ENCODE measurements at places on chromosomes 16 and 17.
A peak's percentile ranks its signal among the peaks of the same experiment; 100 is the strongest.

DNA sequence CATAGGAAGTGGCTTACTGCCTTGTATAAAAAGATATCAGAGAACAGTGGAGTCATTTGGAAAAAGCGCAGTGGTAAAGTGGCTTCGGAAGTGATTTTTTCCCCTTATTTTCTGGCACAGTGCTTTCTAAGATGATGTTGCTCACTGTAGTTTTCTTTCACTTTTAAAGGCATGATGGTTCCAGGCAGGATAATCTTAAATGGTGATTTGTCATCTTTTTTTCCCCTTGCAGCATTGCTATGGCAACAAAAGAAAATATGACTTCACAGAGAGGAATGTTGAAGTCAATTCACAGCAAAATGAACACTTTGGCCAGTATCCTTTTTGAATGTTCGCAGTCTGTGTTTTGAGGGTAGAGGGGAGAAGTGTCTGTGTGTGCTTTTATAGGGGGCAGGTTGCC, 42.5 kb downstream of the GOSR1 start:
- DNase-seq = no peak

- DNase-seq = no peak
Observed at GRCh38 chr17:7084088-7084487, 4.0 kb upstream of the CLEC10A start.

GRCh38 chr16:87700406-87701077, 65.2 kb downstream of the KLHDC4 start:
- DNase-seq = no peak

- DNase-seq = no peak
Observed at GRCh38 chr17:63699638-63700527, at the start of gene LIMD2. Gene LIMD2 (minus strand): TSS chr17:63700125. CDS start chr17:63699298, 827 bp downstream.

- DNase-seq = no peak
Observed at GRCh38 chr17:73792994-73793393, 148.7 kb upstream of the SDK2 start.

- no peak for DNase-seq
Observed at GRCh38 chr17:27343977-27344607, 50.2 kb downstream of the WSB1 start.

DNA sequence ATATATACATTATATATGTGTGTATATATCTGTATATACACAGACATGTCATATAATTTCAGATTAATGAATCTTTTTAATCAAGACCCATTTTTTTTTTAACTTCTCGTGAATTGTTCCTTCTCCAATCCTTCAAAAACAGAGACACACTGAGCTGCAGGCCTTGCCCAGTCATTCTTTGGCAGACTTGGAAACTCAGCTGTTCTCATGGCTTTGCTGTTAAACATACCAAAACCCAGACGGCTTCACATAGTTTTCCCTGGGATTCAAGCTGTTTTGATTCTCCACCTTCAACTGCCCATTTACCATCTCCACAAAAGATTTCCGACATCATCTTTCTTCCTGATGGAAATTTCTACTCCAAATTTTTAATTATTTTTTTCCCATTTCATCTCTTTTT, 148.7 kb downstream of the KCNJ2 start:
- DNase-seq = no peak

- no peak for DNase-seq
Observed at GRCh38 chr17:1315409-1315808, 35.9 kb downstream of the TRARG1 start.

DNA sequence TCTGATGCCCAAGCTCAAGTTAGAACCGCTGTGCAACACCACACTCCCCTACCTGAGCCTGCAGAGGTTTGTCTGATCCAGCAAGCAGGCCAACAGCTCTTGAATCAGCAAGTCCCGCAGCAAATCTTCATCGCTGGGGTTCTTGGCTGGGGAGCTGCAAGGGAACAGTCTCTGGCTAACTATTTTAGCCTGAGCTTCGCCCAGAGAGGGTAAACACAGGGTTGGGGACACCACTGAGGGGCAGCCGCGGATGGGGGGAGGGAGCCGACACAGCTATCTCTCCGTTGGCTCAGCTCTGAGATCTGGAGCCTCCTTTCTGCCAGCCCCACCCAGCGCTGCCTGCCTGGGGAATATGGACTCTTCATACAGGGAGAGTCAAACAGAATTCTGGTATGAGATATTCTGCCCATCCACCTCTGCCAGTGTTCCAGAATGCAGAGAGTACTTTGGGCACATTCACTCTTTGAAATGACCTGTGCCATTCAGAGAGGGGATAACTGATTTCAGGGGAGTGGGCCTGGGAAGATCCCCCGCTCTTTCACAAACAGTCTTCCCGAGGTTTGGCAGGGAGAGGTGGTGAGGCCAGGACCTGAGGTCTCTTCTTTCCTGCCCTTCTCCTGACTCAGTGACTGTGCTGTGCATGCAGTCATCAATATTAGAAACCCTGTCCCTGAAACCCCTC, 7.4 kb downstream of the GIP start:
- peak; percentile 33 for DNase-seq

DNA sequence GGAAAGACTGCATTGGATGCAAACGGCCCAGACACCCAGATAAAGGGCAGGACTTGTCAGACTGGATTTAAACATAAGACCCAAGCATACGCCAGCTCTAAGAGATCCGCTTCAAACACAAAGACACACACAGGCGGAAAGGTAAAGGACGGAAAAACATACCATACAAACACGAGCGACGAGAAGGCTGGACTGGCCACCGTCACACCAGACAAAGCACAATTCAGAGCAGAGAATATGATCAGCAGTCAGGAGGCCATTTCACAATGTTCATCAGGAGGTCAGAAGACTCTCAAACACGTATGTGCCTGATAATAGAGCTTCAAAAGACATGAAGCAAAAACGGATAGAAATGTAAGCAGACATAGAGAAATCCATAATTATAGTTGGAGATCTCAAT, 84.9 kb upstream of the GNG13 start:
- no peak for DNase-seq

DNA sequence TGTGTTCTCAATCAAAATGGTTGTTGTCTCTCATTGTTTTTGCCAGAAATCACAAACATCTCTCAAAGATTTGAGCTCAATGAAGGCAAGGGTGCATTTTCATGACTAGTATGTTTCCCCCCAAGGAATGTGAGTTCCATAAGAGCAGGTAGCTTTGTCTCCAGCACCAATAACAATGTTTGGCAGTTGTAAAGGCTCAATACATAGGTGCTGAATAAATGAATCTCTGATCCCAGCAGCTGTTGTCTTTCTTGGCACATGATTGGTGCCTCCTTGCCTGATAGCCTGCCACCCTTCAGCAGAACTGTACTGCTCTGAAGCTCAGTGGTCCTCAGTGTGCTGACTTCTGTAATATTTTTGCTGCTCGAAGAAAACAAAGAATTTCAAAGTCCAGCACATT, 103.1 kb upstream of the CDH11 start:
- no peak for DNase-seq

- DNase-seq = no peak
Observed at GRCh38 chr16:49621241-49622083, 234.4 kb downstream of the ZNF423 start.

- peak; percentile 64 for DNase-seq
Observed at GRCh38 chr17:6843241-6843880, 11.8 kb upstream of the TEKT1 start.

GRCh38 chr16:85665929-85666328, 22.8 kb downstream of the GINS2 start:
- DNase-seq = no peak

GRCh38 chr17:10837921-10838320, at the start of gene PIRT:
Gene PIRT (minus strand): TSS chr17:10838087. CDS start chr17:10825645, 12,442 bp downstream.
- DNase-seq = no peak

- DNase-seq = peak; percentile 37
Observed at GRCh38 chr17:38322156-38322779, 21.5 kb downstream of the GPR179 start.

- DNase-seq = no peak
Observed at GRCh38 chr17:3885271-3885670, 7.6 kb downstream of the CAMKK1 start.

- DNase-seq = no peak
Observed at GRCh38 chr16:53964145-53964790, 260.3 kb downstream of the FTO start.

DNA sequence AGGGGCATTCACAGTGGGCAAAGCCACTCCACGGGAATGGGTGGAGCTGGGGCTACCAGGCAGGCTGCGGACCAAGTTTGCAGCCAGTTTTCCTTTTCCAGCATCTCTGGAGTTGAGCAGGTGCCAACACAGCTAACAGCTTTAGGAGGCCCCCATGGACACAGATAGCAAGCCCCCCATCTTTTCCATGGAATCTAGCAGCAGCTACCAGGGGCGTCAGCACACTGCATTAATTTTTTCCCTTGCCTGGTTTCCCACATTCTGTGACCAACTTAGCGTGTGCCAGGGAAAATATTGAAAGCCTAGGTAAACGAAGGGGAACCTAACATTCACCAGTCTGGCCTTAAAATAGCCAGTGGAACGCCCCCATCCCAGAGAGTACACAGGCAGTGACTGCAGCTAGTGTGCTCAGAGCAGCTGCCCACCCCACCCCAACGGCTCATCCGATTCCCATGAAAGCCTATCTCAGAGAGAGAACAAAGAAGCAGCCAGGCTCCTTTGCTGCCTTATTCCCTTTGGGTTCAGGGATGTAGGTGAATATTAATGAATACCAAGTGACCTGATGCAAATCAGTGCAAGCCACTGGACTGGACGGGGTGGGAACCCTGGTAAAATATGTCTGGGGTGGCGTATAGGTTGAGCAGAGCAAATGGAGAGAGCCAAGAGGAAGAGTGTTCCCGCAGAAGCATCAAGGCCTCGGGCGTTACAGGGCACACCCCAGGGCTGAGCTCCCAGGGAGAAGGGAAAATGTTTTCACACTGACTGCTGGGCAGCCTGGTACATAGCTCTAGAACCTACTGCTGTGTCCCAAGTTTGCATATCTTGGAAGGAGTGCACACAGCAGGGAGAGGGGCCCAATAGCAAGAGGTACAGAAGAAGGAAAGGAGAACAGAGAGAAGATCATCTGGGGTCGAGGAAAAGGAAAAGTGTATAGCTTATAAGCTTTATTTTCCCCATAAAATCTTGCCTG, 73.9 kb upstream of the SOX9 start:
- DNase-seq = no peak

GRCh38 chr16:56630134-56630533, 2.3 kb upstream of the MT1M start:
- no peak for DNase-seq

DNA sequence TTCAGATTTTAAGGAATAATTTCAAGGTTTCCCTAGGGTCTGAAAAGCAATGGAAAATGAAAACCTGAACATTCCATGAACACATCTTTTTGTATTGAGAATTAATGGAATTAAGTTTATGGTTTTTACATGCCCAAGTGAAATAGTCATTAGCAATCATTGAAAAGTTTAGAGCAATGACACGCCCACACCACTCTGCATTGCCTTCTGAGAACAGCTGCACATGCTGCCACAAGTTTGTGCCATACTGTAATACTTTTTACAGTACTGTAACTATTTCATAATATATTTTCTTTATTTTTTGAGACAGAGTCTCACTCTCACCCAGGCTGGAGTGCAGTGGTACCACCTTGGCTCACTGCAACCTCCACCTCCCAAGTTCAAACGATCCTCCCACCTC, 345.2 kb upstream of the PMFBP1 start:
- no peak for DNase-seq

GRCh38 chr16:54697677-54698076, 233.0 kb upstream of the IRX5 start:
- no peak for DNase-seq

DNA sequence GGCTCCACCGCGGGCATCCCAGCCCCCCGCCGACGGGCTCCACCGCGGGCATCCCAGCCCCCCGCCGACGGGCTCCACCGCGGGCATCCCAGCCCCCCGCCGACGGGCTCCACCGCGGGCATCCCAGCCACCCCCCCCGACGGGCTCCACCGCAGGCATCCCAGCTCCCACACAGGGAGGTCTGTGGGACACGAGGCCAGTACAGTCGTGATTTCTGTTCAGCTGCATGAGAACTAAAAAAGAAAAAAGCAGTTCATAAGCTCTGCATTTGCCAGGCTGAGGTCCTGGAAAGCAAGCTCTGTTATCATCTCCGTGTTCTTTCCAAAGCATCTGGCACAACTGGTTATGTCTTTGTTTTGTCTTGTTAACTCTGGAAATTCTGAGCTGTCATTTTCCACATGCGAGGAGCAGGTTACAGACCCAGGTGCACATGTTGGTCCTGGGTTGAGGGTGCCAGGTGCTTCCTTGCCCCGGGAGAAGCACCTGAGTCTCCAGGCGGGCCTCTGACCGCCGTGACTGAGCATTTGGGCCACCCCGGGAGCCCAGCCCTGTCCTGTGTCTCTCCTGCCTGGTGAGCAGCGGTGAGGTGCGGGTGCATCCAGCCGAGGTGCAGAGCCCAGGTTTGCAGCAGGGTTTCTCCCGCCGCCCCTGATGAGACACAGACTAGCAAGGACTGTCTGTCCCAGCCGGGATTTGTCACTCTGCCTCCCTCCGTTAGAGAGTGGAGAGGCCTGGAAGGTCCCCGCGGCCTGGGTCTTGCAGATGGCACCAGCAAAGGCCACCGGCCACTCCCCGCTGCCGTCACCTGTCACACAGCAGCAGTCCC, 9.9 kb upstream of the WFIKKN1 start:
- no peak for DNase-seq

DNA sequence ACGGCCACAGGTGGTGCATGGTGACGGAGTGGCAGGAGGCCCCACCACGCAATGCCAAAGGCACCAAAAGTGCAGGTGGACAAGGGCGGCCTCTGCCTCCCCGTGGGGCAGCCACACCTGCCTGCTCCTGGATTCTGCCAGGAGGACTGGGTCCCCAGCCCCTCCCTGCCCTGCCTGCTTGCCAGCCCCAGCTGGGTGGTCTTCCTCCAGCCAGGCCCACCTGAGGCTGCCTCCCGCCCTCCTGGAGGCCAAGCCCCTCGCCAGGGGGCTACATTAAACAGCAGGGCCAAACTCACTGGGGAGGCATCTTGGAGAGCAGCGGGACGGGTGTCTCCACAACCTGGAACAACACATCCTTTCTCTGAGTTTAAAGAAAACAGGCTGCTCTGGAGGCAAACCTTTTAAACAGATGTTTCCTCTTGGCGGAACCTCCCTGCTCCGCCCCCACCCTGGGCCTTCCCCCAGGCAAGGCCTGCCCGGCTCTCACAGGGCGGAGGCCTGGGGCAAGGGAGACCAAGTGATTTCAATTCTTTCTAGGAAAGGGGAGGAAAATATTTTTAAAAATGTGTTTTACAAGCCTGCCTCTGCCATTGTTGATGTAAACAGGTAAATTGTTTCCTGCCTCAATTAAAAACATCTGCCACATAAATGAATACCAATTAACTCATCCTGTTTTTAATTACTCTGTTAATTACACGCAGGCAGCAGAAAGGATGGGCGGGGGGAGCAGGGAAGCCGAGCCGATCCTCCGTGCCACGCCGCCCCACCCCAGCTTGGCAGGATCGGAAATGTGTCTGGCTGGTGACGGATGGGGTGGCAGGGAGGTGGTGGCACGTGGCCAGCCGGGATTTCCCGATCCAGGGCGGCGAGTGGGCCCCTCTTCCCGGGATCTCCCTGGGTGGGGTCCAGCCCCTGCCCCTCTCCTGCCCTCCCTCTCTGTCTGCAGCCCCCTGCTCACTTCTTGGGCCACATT, 54.4 kb upstream of the PABPN1L start:
- DNase-seq = peak; percentile 16

GRCh38 chr17:6666557-6666956, 15.0 kb downstream of the C17orf100 start:
- no peak for DNase-seq

GRCh38 chr17:80846932-80847331, 144.7 kb upstream of the CHMP6 start:
- no peak for DNase-seq
